ENCODE measurements at places on chromosomes 11 and 22.

GRCh38 chr11:116330439-116331185 is 442.2 kb downstream of the BUD13 start:
- no peak for DNase-seq

GRCh38 chr11:130485983-130486382 is 37.5 kb downstream of the ADAMTS15 start:
- no peak for DNase-seq

DNA sequence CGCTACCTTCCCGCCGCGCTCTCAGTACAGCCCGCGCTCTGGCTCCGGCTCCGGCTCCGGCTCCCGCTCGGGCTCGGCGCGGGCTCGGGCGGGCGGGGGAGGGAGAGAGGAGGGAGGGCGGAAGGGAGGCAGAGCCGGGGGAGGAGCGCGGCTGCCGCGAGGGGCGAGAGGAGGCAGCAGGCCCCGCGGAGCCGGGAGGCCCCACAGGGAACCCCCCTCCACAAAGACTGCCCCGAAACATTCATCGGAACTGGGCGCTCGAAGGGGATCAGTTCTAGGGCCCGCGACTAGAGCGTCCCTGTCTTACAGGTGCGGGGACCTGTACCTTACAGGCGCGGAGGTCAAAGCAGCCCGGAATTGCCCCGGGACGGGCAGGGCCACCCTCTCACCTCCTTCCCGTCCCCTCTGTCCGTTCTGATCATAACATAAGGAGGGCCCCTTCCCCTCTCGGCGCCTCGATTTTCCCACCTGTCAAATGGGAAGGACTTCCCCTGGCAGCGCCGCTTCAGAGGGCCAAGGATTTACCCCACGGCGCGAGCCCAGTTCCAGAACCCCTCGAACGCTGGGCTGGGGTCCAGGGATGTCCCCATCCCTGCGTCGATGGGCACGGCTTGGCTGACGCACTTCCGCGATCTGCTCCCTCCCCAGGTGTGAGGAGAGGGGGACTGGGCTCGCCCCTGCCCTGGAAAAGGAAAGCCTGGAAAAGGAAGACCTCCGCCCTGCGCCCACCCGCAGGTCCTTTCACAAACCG is at the start of gene SHISA8:
Gene SHISA8, minus strand, starts transcription at position 40 of the 751 bp plus-strand sequence. CDS start 407 bp downstream, outside the sequence.
- DNase-seq = peak; percentile 65

DNA sequence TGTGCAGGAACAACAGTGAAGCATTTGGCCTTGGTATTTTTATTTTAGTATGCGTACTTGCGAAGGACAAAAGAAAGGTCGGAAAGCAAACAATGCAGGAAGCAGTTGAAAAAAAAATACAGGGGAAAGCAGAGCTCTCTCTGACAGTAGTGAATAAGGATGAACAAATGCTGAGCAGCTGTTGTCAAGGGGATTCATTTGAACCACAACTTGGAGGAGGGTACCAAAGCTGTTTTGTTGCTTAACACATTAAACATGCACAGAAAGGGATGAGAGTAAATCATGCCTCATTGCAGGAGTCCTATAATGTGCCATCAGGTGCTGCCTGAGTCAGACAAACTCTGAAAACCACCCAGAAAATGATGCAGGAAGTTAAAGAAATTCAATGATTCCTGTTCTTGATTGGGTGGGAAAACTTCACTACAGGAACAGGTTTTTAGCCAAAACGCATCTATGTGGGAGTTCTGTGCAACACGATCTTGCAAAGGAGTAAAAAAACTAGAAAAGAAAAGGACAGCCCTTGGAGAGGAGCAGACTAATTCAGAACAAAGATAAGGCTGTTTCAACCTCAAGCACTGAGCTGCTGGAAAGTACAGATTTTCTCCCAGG is 2113.5 kb downstream of the LRRC4C start:
- DNase-seq = no peak

DNA sequence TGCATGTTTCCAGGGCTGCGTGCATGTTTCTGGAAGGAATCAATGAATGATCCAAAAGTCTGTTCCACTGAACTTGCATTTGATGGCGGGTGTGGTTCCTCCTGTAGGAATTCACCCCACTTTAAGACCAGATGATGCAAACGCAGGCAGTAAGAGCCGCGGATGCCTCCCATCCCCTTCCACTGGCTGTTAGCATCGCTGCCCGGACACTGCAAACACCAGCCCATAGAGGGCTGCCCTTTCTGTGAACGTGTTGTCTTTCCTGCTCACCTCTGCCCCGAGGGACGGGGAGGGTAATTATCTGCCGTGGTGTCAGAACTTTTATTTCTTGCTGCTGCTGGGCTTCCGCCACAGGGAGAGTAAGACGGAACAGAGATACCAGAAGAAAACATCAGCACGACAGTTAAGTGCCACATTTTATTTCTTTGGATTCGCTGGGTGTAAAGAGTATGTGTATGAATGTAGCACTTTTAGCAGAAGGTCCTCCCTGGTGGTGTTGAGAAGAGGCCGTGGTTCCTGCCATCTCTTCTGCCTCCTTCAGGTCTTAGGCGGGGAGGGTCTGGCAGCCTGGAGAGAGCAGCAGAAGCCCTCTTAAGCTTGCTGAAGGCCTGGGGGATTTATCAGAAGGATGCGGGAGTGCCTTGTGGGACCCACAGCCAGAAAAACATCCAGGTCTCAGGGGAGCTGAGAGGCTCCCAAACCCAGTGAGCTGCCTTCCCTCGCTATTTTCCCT is 53.2 kb upstream of the NECTIN1 start:
- no peak for DNase-seq

DNA sequence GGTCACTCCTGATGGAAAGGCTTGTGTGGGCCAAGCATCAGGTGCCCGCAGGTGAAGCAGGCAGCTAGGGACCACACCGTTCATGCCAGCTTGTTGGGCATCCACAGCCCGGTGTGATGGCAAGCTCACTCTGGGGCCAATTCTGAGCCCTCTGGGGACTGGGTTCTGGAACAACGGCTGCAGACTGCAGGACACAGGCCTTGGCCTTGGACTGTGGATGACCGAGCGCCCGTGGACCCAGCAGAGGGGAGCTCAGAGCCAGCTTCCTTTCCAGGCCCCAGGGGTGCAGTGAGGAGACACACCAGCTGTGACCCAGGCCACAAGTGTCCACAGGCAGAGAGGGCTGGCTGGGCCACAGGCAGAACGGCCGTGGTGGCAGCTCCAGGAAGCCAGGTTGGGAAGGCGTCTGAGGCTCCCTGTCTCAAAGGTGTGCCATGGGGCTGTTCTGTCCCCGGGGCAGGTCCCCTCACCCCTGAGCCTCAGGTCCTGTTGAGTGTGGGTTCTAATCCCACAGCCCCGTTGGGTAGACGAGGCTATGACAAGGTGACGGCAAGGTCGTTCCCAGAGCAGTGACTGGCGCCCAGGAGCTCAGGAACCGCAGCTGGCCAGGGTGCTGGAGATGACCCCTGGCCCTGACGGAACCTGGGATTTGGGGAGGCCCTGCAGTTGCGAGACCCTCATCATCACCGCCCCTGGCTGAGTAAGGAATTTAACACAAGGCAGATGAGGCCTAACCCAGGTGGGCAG is 1079.4 kb downstream of the BRD1 start:
- no peak for DNase-seq

DNA sequence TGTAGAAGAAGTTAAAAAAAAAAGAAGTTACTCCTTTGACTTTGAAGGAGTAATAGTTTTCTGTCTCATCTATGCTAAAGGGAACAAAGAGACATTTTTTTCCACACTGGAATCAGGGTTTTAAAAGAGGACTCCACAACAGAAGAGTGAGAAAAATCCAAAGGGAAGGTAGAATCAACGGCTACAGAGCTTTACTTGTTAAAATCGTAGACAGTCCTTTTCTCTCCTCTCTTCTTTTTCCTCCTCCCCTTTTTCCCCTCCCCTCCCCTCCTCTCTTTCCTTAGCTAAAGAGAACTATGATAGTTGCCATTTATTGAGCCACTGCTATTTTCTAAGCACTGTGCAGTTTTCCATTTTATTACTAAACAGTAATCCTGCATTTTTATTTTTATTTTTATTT is 29.2 kb downstream of the DDIAS start:
- DNase-seq = no peak

- no peak for DNase-seq
Measured at GRCh38 chr11:85269109-85269508, 358.0 kb downstream of the DLG2 start.

- no peak for DNase-seq
Measured at GRCh38 chr22:21926728-21927127, 25.9 kb downstream of the PPM1F start.

DNA sequence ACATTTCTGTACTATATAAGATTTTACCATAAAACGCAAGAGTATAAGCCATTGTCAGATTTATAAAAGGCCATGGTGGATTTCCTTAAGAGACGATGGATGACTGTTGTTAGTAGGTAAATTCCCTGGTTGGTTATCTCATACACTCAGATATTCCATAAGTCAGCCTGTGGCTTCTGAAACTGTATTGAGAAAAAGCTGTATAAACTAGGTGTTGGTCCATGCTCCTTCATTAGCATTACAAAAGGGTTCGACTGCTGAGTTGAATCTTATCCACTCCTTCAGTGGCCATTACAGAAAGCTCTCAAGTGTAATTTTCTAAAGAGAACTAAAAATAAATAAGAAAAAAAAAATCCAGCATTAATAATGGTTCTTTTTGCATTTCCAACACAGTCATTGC is 5.3 kb downstream of the GRAP2 start:
- DNase-seq = no peak

DNA sequence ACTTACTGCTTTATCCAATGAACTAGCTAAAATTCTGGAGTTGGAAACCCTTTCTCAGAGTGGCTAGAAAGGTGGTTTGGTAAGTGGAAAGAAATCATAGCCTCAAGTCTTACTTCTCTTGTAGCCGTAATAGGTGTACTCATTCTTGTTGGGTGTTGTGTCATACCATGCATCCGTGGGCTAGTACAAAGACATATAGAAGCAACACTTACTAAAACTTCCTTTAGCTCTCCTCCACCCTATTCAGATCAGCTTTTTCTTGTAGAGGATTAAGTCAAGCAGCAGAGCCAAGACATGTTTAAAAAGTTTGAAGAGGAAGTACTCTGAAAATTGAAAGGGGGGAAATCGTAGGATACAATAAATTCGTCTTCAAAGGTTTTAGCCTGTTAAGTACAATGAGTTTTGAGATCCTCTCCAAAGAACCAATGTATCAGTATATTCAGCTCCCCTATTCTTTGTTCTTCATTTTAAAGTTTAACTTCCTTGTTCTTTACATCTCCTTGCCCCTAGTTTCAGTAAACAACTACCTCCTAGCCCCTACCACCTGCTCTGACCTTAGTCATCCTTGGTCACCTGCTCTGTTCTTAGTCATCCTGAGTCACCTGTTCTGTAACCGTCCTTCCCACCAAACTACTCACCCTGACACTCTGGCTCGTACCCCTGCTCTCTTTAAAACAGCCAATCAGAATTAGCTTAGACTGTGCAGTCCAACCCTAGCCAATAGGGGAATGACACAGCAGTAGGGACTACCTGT is 62.1 kb upstream of the DEUP1 start:
- DNase-seq = no peak

- DNase-seq = no peak
Measured at GRCh38 chr11:131977231-131977630, 606.8 kb downstream of the NTM start.

GRCh38 chr22:38652859-38653258 is 3.3 kb downstream of the FAM227A start:
- DNase-seq = no peak

DNA sequence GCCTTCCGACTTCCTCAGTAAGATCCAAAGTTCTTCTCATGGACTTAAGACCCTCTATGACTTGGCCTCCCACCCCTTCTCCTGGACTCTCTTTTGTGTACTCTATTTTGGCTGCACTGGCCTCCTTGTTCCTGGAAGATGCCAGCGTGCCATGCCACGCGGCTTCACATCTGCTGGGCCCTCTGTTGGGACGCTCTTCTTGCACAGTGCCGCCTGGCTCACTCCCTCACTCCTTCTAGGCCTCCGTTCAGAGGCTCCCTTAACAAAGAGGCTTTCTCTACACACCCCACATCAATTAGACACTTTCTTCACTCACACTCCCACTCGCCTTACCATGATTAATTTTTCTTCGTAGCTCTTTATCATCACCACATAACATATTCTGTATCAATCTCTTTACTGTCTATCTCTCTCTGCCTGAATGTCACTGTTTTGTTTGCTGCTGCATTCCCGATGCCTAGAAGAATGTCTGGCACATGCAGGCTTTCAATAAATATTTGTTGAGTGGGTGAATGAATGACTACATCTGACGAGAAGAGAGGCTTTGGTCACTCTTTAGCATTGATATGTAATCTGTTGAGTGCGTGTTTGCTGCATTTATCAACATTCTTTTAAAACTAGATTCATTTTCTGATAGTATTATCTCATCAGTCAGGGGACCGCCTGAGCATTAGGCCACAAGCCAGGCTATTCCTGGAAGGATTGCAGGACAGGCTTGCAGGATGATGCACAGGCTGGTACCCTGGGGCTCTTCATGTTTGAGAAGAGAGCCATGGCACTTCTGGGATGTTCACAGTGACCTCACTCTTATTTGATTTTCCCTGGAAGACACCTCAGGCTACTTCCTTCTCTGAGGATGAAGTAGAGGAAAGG is 60.6 kb upstream of the AMPD3 start:
- DNase-seq = no peak

DNA sequence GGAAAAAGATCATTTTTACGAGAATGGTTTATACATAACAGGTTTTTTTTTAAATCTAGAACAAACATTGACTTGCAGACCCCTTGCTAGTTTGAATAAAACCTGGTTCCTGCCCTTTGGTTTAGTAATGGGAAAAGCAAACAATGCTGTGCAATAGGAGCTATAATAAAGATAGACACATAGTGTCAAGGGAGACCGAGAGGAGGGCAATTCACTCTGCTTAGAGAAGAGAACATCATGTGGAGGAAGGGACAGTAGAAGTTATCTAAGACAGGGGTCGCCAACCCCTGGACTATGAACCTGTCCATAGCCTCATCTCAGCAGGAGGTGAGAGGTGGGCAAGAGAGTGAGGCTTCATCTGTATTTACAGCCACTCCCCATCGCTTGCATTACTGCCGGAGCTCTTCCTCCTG is 7.0 kb upstream of the RDX start:
- DNase-seq = no peak

DNA sequence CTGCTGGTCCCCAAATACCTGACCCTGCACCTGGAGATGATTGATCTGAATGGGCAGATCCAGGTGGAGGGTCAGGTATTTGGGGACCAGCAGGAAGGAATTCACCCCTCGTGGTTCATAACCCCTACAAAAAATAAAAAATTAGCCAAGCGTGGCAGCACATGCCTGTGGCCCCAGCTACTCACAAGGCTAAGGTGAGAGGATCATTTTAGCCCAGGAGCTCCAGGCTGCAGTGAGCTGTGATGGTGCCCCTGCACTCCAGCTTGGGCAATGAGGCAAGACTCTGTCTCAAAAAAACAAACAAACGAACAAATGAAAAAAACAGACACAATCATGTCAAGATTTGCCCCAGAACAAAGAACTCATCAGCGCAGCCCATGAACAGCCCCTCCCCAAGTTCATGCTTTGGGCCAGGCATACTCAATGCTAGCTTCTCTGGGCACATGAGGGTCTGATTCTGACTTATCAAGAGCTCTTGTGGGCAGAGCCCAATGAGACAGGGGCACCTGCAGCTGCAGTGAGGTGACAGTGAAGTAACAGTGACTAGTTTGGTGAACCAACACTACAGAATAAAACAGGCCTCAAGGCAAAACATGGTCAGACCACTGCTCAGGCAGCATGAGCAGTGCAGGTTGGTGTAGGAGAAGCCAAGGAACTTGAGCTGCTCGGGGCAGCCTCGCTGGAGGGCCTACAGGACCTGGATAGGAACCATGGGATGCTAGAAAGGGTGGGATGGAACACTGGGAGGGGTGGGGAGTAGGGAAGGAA is 10.2 kb upstream of the FCHSD2 start:
- DNase-seq = no peak

- DNase-seq = no peak
Measured at GRCh38 chr11:62627713-62628112, 5.9 kb upstream of the B3GAT3 start.
